Naive thymus-derived CD8-positive, alpha-beta T cell (primary cell): ENCODE measurements at places on chromosomes 2 and 18.

GRCh38 chr2:234981197-234982095 is 29.6 kb downstream of the SH3BP4 start:
- no peak for DNase-seq

DNA sequence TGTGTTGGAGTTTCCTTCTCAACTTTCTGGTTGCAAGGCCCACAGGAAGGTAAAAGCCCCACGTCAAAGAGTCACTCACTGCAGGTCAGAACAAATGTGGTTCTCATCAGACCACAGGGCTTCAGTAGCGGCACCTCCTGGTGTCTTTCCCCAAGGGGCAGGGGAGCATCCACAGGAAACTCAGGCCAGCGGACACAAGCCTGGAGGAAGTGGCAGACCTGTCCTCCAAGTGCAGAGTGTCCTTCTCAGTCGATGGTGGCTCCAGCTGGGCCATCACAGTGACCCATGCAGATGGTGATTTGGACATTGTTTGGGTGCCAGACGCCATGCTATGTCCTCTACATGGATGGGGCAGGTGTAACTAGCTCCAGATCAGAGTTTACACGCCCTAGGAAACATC is 84.9 kb downstream of the ACKR3 start:
- DNase-seq: no peak

DNA sequence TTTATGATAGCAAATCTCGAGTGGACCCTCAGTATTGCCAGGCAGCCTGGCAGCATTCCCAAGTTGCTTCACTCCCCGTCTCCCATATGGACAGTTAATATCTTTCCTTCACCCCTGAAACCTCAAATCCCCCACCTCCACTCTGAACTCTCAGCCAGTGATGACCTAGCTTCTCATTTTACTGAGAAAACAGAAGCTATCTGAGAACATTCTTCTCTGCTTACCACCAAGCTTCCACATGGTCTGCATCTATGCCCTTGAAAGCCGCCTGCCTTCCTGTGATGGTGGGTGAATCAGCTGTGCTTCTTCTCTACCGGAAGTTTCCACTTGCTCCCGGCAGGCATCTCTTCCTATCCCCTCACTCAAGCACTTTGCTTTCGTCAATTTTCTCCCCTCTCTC is 529.2 kb downstream of the EPHA4 start:
- DNase-seq: no peak

DNA sequence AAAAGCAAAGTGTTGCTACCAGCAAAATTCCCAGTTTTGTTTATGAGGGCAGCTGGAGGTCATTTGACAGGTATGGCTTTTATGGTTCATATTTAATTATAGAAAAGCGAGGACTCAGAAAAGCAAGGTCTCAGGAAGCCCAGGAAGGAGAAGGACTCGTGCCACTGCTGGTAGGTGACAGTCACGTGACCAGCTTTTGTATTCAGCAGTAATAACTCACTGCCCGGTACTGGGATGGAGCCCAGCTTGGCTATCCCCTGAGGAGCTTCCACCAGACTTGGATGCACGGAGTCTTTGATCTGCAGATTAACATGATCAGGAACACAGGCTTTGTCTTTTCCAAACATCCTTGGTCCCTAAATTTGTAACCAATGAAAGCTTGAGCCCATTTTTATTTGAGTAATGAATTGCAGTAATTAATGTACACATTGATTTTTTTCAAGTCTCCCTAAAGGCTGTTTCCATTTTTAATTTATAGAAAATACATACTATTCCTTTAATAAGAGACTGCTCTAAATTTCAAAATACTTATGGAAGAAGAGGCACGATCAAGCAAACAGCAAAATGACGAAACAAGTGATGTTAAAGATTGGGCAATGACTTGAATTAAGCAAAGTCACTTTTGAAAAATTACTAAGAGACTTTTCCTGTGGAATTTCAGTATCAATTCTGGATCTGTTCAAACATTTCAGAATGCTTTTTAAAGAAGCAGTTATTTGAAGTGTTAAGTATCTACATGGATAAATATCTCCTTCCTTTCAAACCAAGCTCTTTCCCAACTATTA is 251.7 kb upstream of the HNRNPA3 start:
- no peak for DNase-seq

GRCh38 chr2:25606892-25607291 is 66.5 kb downstream of the DTNB start:
- no peak for DNase-seq

DNA sequence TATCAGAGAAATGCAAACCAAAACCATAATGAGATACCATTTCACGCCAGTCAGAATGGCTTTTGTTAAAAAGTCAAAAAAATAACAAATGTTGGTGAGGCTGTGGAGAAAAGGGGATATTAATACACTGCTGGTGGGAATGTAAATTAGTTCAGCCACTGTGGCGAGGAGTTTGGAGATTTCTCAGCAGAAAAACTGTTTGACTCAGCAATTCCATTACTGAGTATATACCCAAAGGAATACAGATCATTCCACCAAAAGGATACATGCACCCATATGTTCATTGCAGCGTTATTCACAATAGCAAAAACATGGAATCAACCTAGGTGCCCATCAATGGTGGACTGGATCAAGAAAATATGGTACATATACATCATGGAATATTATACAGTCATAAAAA is 54.5 kb upstream of the WDR75 start:
- no peak for DNase-seq

DNA sequence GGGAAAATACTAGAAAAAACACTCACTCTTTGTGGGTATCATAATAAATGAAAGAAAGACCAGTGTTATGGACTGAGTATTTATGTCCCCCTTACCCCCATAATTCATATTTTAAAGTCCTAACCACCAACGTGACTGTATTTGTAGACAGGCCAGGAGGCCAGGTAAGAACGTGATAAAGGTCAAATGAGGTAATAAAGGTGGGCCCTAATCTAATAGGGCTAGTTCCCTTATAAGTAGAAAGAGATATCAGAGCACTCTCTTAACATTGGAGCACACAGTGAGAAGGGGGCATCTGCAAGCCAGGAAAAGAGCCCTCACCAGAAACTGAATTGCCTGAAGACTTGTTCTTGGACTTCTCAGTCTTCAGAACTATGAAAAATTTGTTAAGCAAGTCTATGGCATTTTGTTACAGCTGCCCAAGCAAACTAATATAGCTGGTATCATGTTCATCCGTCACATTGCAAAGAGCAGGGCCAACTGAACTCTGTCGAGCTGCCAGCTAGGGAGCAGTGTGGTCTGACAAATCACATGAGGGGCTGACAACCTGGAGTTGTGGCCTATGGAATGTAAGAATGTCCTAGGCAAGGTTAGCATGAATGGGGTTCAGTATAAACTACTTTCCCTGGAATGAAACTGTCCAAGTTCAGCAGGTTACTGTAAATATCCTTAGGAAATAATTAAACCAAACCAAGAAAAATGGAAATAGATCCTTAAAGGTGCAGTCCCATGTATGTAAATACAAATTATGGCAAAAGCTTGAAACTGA is 280.9 kb downstream of the ZNF385B start:
- no peak for DNase-seq

DNA sequence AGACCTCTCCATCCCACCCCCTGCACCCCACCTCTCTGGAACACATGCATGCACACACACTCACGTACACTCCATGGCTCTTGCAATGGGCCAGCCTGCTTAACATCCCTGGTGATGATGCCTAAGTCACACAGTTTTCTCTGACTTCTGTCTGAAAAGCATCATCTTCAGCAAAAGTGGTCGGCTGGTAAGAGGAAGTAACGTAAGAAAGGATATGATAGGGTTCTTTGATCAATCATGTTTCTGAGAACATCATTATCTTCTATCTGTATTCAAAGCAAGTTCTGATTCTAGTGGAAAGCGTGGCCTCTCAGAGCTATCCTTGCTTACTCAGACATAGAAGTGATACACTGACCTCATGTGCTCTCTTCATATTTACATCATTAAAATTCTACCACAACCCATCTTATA is 11.4 kb upstream of the NDUFV2 start:
- peak; percentile 28 for DNase-seq

- no peak for DNase-seq
Measured at GRCh38 chr2:212926940-212927339, 224.5 kb downstream of the IKZF2 start.

GRCh38 chr2:188089901-188090300 is 201.8 kb upstream of the GULP1 start:
- no peak for DNase-seq
